NCI-H1436 (cell line): ENCODE measurements at places on chromosomes 11 and 22.
A peak's percentile ranks its signal among the peaks of the same experiment; 100 is the strongest.

- DNase-seq, result peak; percentile 47
Observed at GRCh38 chr11:35391922-35392688, 27.3 kb downstream of the SLC1A2 start.

GRCh38 chr11:120025606-120026335 lies 112.1 kb downstream of the TRIM29 start:
- no peak for DNase-seq

GRCh38 chr11:118437208-118438125 lies 1.2 kb downstream of the KMT2A start:
- DNase-seq, result peak; percentile 49

GRCh38 chr22:37519268-37520195 lies at the start of gene CARD10:
TSS of gene CARD10 (minus strand) at chr22:37519415. CDS start at chr22:37519200, 215 bp downstream.
- DNase-seq, result no peak

GRCh38 chr11:131977854-131978253 lies 607.4 kb downstream of the NTM start:
- DNase-seq, result no peak

DNA sequence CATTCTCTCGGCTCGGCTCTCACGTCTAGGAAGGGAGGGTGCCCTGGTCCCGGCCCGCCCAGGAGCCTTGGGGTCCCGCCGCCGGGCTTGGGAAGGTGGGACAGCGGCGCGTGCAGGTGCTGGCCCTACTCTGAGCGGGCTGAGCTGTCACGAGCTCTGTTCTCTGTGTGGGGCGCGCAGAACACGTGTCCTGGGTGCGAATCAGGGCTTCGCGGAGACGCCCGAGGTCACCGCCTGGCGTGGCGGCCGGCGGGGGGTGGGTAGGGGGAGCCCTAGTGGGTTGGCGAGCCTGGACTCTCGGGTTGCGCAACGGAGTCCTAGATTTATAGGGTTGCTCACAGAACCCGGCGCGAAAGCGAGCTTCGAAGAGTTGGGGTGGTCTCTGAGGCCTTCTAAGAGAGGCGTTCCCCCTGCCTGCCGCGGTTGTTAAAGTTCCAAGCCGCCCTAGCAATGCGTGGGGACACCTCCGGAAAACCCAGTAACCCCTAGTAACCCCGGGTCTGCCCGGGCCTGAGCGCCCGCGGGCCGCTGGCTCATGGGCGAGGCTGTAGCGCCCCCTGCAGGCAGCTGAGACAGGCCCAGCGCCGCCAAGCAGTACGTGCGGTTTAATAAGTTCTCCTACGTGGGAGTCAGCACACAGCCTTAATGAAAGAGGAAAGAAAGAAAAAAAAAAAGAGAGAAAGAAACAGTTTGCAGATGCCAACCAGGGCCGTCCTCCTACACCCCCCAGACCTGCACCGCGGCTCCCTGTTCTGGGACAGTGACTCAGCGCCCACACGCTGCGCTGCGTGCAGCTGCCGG lies 2.7 kb downstream of the ADM start:
- DNase-seq, result peak; percentile 78

- no peak for DNase-seq
Observed at GRCh38 chr11:112831969-112832766, 129.1 kb upstream of the NCAM1 start.
